H54 (cell line): ENCODE measurements at places on chromosomes 5 and 9.

- DNase-seq: peak; percentile 97
Measured at GRCh38 chr9:123353984-123354591, 1.9 kb upstream of the CRB2 start.

DNA sequence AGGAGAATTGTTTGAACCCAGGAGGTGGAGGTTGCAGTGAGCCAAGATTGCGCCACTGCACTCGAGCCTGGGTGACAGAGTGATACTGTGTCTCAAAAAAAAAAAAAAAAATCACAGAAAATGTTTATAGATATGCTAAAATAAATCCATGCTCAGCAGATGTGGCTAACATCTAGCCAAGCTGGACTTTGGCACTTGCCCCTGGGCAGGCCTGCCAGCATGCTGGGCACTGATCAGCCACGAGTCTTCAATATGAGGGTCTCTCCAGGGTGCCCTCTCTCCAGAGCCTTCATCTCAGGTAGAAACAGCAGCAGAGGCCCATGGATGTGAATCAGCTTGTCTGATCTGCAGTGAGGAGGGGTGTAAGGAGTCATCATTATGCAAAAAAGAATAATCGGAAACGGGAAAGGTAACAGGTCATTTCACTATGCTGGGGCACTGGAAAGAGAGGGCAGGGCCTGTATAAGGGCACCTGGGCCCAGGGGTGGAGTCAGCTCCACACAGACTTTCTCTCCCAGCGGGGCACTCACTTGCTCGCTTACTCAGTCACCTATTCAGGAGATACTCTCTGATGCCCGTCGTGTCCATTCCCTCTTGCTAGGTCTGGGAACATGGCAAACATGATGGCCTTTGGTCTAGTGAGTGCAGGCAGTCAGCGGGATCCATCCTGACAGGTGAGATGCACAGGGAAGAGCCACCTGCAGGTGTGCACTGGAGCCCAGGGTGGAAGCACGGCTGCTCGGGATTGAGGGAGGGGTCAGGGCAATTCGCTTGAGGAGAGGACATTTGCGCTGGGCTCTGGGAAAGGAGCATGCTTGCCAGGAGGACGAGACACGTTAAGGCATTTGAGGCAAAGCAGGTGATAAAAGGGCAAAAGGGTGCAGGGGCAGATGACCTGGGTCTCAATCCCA, 17.1 kb downstream of the RNF44 start:
- DNase-seq: no peak

- no peak for DNase-seq
Measured at GRCh38 chr9:122785269-122785668, 3.5 kb upstream of the OR5C1 start.

GRCh38 chr9:72401396-72401795, 36.4 kb upstream of the ZFAND5 start:
- DNase-seq: no peak

DNA sequence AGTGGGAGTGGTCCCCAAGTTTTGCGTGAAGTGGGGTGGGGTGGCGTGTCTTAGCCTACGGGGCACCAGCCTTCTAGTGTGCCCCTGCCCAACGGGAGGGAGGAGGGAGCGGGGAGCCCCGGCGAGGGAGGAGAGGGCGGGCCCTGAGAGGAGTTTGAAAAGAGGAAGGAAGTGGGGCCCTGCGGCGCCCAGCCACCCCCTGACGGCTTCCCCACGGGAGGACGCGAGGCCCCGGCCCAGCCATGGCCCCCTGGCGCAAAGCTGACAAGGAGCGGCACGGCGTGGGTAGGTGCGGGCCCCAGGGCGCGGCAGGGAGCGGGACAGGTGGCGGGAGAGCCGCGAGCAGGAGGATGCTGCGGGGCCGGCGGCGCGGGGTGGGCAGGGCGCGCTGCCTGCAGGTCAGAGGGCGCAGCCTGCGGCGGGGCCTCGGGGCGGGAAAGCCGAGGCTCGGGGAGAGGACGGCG, at the start of gene DOCK2:
Gene DOCK2, plus strand, starts transcription at position 191 of the 464 bp plus-strand sequence. Its CDS starts 52 bp downstream, at position 243.
- no peak for DNase-seq

GRCh38 chr9:101235105-101235866, 149.5 kb downstream of the BAAT start:
- no peak for DNase-seq

GRCh38 chr5:110008131-110008530, 318.4 kb downstream of the MAN2A1 start:
- DNase-seq: no peak
